ENCODE measurements at places on chromosomes 3 and 15. TPM values are rescaled to one million over a fixed set of nuclear protein-coding genes. Genes with fewer than 3 reads are reported as not detected.

- DNase-seq: peak; percentile 97
Measured at GRCh38 chr3:109257269-109257668, 59.0 kb downstream of the DPPA2 start.

- no peak for DNase-seq
Measured at GRCh38 chr3:133927540-133928066, 31.9 kb upstream of the RAB6B start.

DNA sequence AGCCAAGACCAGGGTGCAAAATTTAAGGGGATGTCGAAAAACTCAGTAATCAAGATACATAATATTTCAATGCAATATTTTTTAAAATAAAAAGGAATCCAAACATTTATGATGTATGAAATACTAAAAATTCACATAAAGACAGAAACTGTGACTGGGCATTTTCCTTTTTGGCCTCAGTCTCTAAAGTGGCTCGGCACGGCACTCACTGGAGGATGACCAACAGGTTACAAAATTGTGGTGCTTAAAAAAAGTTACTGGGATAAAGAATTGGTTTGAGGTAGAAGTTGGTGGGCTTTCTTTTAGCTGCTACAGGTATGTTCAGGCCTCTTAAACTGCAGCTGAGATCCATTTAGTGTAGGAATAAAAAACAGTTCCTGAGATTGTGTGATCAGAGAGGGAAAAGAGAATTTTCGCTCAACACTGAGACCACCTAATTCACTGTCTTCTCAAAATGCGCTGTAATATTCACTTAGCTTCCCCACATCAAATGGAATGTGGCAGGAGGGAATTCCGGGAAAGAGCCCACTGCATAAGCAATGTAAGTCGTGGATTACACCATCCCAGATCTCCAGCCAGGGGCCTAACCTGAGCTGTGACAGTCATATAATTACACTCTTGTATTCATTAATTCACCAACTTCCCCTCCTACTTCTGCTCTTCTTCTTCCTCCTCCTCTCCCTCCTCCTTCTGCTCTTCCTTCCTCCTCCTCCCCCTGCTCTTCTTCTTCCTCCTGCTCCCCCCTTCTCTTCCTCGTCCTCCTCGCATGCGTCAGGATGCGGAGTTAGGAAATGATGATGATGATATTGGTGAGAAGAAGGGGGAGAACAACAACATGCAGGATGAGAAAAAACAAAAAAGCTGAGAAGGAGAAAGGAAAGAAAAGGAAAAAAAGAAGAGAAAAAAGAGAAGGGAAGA lies 45.9 kb downstream of the HES1 start:
- DNase-seq: no peak

DNA sequence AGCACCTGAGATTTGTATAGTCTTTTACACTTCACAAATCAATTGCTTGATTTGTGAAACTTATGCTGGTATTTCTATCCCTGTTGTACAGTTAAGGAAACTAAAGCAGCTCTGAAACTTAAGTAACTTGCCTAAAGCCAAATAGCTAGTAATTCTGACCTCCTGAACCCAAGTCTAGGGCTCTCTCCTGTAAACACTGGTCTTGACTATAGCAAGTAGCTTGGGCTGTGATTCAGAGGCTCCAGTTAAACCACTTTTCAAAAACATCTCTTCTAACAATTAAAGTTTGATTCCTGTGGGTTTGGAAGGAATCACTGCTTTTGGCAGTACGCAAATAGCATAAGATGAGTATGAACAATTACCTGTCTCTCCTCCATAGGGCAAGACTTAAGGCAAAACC lies 18.5 kb upstream of the CMTM8 start:
- DNase-seq: no peak

- DNase-seq: no peak
Measured at GRCh38 chr3:14839236-14839635, 20.5 kb downstream of the FGD5 start.

DNA sequence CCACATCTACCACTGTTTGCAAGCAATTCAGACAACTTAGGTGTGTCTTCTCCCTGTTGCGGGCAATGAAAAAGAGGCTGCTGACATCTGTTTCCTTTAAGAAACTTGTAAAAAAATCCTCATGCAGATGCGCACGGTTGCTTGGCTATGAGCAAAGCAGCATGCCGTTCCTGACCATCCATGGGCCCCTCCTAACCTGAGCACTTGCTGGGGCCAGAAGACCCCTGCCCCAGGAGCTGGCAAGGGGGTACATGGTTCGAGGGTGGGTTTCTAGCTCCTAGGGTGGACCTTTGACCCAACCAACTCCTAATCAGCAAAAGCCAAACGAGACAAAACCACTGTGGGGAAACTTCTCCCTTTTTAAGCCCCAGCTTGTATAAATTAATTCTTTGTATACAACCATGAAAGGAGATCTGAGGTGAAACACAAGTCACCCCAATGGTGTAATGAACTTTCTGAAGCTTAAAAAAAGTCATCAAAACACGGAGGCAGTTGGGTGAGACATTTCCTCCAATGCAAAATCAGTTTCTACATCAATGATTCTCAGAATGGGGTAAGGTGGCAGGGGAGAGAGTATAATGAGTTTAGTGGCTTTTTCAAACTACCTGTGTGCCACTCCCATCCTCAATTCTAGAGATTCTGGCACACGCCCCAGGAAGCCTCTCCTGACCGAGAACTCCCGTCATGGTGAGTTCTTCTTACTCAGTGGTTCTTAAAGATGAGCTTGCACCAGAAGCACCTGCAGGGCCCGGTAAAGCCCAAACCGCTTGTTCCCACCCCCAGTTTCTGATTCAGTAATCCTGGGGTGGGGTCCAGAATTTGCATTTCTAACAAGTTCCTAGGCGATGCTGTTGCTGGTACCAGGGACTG lies 44.1 kb downstream of the CPN2 start:
- DNase-seq: no peak

DNA sequence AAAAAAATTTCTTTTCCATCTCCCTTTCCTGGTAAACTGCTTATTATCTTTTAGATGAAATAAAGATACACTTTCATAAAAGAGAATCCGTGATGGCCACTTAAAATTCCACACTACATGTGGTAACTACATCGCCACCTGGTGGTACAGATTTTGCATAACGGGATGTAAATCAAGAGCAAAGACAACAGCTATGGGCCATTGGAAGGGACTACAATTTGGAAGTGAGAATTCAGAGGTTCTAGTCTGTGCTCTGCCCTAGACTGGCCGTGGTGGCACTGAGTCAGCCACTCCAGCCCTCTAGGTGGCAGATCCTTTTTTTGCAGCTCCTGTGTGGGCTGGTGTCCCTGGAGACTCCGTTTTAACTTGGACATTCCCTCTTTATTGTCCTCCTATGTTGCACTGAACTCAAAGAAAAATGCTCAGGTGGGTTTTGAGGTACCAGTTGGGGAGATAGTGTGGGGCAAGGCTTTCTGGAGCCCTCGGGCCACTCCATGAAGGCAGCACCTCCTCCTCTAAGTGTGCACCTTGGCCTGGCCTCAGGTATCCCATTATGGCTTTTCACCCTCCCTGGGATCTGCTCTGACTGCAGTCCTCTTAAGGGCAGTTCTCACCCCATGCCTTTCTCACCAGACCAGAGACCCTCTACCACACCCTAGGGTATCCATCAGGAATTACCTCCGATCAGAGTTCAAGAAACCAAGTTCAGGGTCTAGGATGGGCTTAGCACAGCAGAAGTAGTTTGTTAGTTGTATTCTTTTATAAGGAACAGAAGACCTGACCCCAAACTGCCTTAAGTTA lies 54.9 kb downstream of the SPSB4 start:
- DNase-seq: peak; percentile 69

- peak; percentile 48 for DNase-seq
Measured at GRCh38 chr3:57978316-57978715, 29.9 kb upstream of the FLNB start.

The SPRED1 gene
- total RNA-seq: 26.3 TPM

The NR2E3 gene
- total RNA-seq: not detected

The COL6A5 gene
- total RNA-seq: 0.17 TPM

The HOMER2 gene
- total RNA-seq: 28.6 TPM

All from HT1080 (cell line).